ENCODE measurements at places on chromosomes 7 and 10.

DNA sequence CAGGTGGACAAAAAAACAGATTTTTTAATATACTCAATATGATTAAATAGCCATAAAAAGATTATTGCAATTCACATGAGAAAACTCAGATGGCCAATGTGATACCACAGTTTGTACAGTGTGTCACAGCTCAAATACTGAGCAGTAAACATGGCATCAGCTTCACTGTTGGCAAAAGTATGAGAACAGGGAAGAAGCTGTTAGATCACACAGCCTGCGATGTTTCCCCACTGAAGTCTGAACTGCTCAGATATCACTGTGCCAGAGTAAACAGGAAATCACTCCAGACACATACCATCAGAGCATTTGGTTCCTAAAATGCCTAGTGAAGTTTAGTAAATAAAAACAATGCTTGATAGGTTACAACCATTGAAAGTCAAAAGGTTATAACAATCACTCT is 347.8 kb downstream of the ETV1 start:
- DNase-seq: no peak
- no peak overlapping the region for H3K27ac ChIP-seq
- no peaks in the 10 kb centered on the region for H3K27me3 ChIP-seq
- H3K4me1 ChIP-seq: no peaks in the 10 kb centered on the region
- no peaks in the 10 kb centered on the region for H3K36me3 ChIP-seq

GRCh38 chr10:128160297-128160711 is 34.1 kb upstream of the MKI67 start:
- H3K36me3 ChIP-seq: no peaks in the 10 kb centered on the region
- peaks cover 26% of the 10 kb centered on the region for H3K4me1 ChIP-seq
- H3K27me3 ChIP-seq: peaks cover 29% of the 10 kb centered on the region
- DNase-seq: no peak
- H3K27ac ChIP-seq: no peak overlapping the region
- H3K4me3 ChIP-seq: no peak overlapping the region

- DNase-seq: no peak
- no peak overlapping the region for H3K4me3 ChIP-seq
- no peak overlapping the region for H3K27ac ChIP-seq
- H3K27me3 ChIP-seq: no peaks in the 10 kb centered on the region
Measured at GRCh38 chr7:18996583-18996982, 120.9 kb downstream of the TWIST1 start.

GRCh38 chr7:16875861-16876260 is 5.9 kb downstream of the AGR3 start:
- no peak for DNase-seq
- no peaks in the 10 kb centered on the region for H3K27me3 ChIP-seq
- H3K4me3 ChIP-seq: no peak overlapping the region
- H3K27ac ChIP-seq: no peak overlapping the region

DNA sequence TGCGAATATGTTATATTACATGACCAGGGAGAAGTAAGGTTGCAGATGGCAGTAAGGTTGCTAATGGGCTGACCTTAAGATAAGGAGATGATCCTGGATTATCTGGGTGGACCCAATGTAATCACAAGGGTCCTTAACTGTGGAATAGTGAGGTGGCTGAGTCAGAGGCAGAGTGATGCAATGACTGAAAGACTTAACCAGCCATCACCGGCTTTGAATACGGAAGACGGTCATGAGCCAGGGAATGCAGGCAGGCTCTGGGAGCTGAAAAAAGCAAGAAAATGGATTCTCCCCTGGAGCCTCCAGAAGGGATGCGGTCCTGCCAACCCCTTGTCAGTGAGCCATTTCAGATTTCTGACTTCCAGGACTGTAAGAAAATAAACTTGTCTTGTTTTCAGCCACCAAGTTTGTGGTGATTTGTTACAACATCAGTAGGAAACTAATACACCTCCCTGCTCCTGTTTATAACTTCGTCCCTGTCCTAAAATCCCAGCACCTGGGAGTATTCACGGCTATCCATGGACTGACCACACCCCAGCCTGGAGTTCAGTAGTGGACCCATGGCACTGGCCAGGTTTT is 4.6 kb upstream of the C10orf95 start:
- H3K36me3 ChIP-seq: peaks cover 22% of the 10 kb centered on the region
- no peak overlapping the region for H3K4me3 ChIP-seq
- H3K4me1 ChIP-seq: peaks cover 23% of the 10 kb centered on the region
- H3K27me3 ChIP-seq: no peaks in the 10 kb centered on the region

GRCh38 chr10:115624448-115624847 is 531.3 kb downstream of the ATRNL1 start:
- H3K27ac ChIP-seq: no peak overlapping the region
- H3K27me3 ChIP-seq: no peaks in the 10 kb centered on the region
- H3K4me1 ChIP-seq: no peaks in the 10 kb centered on the region
- H3K36me3 ChIP-seq: no peaks in the 10 kb centered on the region
- DNase-seq: no peak

DNA sequence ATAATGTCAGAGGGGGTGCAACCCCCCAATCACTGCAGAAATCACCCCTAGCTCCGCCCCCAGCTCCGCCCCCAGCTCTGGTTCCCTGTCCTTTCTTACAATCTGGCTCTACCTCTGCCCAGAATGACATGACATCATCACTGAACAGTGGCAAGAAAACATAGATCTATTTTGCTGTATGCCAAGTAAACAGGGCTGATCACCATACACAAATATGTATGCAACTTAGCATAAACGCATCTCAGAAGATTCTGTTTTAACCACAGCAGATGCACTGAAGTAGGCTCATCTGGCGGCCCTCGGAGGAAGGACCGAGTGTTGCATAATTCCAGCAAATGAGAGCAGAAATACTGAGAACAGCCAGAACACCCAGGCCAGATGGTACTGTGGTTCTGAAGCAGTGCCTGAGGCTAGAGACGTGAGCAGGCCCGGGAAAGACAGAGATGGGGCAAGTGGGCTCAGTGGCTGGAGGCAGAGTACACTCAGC is 293.3 kb upstream of the KLF14 start:
- peak overlapping the region; percentile 66 for H3K4me3 ChIP-seq
- DNase-seq: no peak
- H3K4me1 ChIP-seq: peaks cover 93% of the 10 kb centered on the region
- peak overlapping the region; percentile 98 for H3K27ac ChIP-seq
- no peaks in the 10 kb centered on the region for H3K27me3 ChIP-seq

GRCh38 chr10:43775384-43775783 is 126.7 kb upstream of the ZNF32 start:
- H3K36me3 ChIP-seq: no peaks in the 10 kb centered on the region
- H3K27me3 ChIP-seq: peaks cover 1% of the 10 kb centered on the region
- H3K4me3 ChIP-seq: no peak overlapping the region
- H3K4me1 ChIP-seq: no peaks in the 10 kb centered on the region
- no peak overlapping the region for H3K27ac ChIP-seq
- DNase-seq: no peak

GRCh38 chr10:16381083-16381482 is 55.7 kb upstream of the PTER start:
- H3K36me3 ChIP-seq: no peaks in the 10 kb centered on the region
- H3K27ac ChIP-seq: no peak overlapping the region
- no peaks in the 10 kb centered on the region for H3K4me1 ChIP-seq
- H3K4me3 ChIP-seq: no peak overlapping the region
- no peak for DNase-seq
- H3K27me3 ChIP-seq: peaks cover 3% of the 10 kb centered on the region

DNA sequence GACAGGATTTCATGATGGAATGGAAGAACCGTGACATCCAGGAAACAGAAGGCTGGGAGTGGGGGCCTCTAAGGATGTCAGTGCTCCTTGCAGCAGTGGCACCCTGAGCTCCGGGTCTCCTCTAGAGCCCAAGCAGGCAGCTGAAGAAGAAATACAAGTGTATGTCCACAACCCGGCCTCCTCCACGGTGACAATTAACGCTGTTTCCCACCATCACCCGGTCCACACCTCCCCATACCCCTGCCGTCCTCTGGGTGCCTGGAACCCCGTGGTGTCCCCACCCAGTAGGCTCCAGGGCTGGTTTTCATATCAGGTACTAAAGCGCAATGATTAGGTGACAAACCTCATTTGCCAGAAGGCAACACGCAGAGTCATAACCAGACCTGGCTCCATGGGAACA is 30.3 kb downstream of the GRID1 start:
- H3K36me3 ChIP-seq: no peaks in the 10 kb centered on the region
- no peak overlapping the region for H3K27ac ChIP-seq
- H3K4me1 ChIP-seq: no peaks in the 10 kb centered on the region
- no peak overlapping the region for H3K4me3 ChIP-seq
- DNase-seq: peak; percentile 11

All from activated B cell treated with CpG ODN at 0.5 μM for 24 hours (primary cell).